ENCODE measurements at places on chromosomes 12 and 14. TPM values are rescaled to one million over a fixed set of nuclear protein-coding genes. Genes with fewer than 3 reads are reported as not detected.

The PXMP2 gene
- 23.9 TPM for polyA plus RNA-seq

The TAS2R20 gene
- not detected for polyA plus RNA-seq

The RNF34 gene
- polyA plus RNA-seq, result 61.3 TPM

The LRR1 gene
- polyA plus RNA-seq, result 11.1 TPM

The PDZRN4 gene
- polyA plus RNA-seq, result not detected

The LRP1 gene
- polyA plus RNA-seq, result 0.38 TPM

The KTN1 gene
- 15.7 TPM for polyA plus RNA-seq

The PRKAB1 gene
- polyA plus RNA-seq, result 59.3 TPM

The PIANP gene
- polyA plus RNA-seq, result 0.61 TPM

The KRT71 gene
- polyA plus RNA-seq, result not detected

DNA sequence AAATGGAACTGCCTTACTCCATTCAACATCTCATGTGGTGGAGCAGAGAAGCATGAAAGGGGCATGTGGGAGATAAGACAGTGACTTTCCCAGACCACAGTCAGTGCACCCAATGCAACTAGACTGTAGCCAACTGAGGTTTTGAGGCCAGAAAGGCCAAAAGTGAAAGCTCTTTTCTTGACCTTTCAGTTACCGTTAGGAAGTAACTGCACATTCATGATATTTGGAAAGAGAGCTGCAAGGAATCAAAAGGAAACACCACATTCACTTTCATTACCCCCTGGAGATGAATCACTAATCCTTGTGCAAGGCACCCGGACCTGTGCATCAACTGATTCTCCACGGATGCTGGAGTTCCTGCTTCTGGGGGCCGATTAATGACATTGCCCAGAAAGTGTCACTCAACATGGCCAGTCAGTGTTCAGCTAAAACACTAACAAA, 72.9 kb upstream of the ELK3 start:
- no peak for DNase-seq

- DNase-seq, result no peak
Measured at GRCh38 chr12:96897421-96897820, 9.6 kb upstream of the NEDD1 start.

DNA sequence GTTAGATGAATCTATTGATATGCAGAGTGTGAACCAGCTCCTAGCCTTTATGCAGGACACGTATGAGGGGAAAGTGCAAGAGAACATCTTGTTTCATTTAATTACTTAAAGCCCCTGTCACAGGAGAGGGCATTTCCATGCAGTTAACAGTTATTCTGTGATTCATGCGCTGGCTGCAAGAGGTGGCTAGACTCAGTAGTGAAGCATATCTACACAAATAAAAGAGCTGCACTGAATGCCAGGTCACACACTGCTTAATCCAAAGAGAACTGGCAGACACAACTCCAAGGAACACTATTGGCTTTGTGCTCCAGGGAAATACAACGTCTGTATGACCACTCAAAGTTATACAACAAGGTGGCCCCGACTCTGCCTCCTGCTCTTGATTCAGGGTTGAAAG, 394.1 kb downstream of the C12orf75 start:
- no peak for DNase-seq

DNA sequence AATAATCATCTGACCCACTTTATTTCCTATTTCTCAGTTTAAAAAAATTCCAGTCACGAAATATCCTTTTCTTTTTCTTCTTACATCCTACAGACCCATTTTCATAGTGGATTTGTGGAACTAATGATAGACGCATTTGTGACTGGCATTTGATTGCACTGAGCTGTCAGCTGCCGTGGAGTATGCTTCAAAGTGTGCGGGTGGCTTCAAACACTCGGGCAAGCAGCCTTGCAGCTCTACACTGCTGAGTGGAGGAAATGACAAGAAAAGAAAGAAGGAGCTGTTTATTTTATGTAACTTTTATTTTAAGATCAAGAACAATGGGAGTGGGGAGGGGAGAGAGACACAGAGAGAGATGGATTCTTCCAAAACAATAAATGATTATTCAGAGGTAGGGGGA, 112.8 kb upstream of the NAP1L1 start:
- DNase-seq, result no peak

DNA sequence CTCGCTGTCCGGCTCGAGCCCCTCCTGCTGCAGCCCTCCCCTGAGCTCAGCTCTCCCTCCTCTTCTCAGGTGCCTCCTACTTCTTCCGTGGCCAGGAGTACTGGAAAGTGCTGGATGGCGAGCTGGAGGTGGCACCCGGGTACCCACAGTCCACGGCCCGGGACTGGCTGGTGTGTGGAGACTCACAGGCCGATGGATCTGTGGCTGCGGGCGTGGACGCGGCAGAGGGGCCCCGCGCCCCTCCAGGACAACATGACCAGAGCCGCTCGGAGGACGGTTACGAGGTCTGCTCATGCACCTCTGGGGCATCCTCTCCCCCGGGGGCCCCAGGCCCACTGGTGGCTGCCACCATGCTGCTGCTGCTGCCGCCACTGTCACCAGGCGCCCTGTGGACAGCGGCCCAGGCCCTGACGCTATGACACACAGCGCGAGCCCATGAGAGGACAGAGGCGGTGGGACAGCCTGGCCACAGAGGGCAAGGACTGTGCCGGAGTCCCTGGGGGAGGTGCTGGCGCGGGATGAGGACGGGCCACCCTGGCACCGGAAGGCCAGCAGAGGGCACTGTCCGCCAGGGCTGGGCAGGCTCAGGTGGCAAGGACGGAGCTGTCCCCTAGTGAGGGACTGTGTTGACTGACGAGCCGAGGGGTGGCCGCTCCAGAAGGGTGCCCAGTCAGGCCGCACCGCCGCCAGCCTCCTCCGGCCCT, 22.8 kb downstream of the MMP17 start:
- DNase-seq, result peak; percentile 12

DNA sequence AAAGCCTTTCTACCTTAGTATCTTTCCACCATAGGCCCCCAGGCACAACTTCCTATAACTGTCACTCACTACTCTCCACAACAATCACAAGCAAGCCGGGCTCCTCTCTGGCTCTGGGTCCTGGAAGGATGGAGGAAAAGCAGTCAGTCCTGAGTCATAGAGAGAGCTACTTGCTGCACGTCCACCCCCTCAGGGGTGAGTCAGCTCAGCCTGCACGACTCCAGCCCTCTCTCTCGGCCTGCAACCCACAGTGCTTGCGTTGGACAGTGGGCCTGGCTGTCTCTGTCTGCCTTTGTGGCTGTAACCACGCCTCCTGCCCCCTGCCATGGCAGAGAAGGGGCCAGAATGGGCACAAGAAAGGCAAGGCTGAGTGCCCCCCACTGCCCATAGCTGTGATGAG, 154.1 kb upstream of the FKBP4 start:
- no peak for DNase-seq

- no peak for DNase-seq
Measured at GRCh38 chr12:8709124-8709830, 11.5 kb downstream of the RIMKLB start.

DNA sequence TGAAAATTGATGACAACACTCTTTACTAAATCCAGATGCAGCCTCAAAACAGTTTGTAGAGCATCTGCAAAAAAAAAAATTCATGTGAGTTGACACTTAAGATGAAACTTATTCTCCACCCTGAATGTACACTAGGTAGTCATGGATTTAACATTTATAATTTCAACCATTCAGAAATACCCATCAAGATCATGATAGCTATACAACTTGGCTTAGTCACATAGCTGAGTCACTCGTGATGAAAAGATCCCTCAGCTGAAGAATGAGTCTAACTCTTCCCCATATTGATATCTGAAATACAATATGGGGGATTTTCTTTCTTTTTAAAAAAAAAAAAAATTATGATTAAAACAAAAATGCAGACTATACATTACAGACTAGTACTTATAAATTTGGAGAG, 104.8 kb upstream of the PLEKHG7 start:
- no peak for DNase-seq

GRCh38 chr12:107369006-107369405, 275.7 kb upstream of the CRY1 start:
- DNase-seq, result peak; percentile 23

- no peak for DNase-seq
Measured at GRCh38 chr14:103867020-103867419, 19.6 kb upstream of the PPP1R13B start.

- no peak for DNase-seq
Measured at GRCh38 chr12:57612711-57613426, 1.6 kb downstream of the ARHGEF25 start.

- no peak for DNase-seq
Measured at GRCh38 chr14:21048638-21049037, 6.5 kb downstream of the RNASE7 start.

DNA sequence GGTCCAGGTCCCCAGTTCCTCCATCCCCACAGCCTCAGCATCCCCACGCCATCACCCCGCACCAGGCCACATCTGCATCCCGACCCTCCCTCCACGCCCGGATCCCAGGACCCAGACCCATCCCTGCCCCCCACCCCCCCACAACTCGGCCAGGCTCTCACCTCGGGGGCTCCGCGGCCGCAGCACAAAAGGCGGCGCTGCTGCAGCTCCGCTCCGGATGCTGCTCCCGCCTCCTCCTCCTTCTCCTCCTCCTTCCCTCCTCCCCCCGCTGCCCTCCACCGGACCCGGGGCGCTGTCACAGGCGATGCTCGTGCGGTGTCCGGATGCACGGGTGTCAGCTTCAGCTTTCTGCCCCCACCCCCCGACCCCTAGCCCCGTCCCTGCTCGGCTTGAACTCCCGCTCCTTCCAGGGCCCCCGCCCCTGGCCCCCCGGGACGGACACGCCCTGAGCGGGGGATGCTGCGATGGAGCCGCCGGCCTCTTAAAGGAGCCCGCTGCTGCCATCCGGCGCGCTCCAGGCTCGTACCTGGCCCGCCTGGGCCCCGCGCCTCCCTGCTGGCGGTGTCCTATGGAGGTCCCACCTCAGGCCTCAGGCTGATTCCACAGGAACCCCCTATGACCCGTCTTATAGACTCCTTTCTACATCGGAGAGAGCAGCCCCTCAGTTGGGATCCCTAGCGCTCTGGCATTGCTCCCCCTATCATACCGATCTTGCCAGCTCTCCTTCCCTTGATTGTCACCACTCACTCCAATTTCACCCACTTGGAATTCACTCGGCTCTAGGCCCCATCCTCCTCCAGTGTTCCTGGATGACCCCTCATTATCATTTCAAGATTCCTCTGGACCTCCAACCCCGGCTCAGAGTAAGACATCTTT, at the start of gene MAP3K12:
MAP3K12 (minus strand) TSS at position 193 of the 876 bp plus-strand sequence. CDS start 12,067 bp downstream, outside the sequence.
- DNase-seq, result peak; percentile 61

DNA sequence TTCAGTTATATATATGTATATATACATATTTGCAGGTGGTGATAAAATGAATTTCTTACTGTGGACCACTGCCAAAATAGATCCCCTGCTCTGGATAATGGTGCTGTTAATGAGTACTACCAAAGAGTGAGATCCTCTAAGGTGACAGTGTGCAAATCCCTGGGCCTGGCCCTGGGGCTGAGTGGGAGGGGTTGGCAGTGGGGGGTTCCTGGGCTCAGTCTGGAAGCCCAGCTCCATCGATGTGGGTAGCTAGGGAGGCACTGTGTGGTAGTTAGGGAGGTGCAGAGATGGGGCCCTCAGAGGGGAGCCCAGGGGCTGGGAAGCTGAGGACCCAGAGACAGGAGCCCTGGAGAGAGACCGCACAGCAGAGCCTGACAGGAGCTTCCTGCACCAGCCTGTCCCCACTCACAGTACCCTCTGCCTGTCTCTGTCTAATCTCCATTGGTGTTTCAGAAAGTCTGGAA, 9.1 kb downstream of the KRT8 start:
- no peak for DNase-seq

DNA sequence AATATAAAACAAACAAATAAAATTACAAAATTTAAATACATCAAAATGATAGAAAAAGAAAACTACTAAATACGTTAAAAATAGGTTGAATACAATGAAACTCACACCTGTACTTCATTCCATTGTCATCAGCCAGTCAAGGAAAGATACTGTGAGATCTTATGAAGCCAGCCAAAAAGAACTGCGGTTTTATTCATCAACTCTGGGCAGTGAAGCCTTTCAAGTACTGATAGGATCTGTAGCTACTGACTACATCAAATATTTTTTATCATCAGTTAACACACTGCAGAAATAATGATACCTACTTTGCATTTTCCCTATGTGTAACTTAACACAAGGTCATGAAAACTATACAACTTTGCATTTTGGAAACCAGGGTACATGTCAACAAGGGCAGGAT, 46.3 kb upstream of the FAR2 start:
- DNase-seq, result peak; percentile 21

DNA sequence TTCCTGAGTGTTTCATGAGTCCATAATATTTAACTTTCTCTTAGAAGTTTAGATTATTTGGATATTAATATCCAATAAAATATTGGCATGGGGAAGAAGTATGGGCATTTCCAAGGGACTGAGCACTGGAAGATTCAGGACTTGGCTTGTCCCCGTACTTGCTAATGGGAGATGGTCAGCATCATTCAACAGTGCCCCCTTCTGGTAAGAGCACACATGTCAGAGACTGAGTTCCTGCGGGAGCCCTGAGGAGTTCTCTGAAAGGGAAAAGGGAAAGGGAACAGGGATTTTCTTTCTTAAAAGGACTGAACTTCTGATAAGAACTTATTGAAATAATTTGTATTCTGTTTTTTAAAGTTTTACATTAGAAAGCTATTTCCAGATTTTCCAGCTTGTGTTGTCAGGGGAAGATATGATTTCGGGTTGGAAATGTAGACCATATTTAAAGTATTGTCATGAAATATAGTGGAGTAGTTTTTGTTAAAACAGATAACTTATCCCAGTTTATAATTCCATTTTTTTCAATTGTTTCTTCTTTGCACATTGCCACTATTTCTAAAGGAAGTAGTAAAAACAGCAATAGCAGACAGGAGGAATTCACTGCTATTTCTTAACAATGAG, 59.8 kb upstream of the C12orf71 start:
- DNase-seq, result peak; percentile 36

DNA sequence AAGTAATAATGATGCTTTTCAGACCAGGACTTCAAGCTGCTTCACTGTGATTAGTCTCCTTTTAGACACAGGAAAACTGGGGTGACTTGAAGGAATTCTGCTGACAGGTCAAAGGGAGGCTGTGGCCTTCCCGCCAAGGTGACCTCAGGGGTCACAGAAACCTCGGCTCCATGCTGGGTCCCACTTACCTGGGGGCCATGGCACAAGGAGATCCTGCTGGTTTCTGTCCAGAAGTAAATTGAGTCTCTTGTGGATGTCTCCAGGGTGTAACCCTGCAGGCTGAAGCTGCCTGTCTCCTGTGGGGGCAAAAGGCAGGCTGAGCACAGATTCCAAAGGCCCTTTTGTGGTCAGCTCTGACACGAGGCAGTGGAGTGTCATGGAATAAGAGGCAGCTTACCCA, 138.7 kb upstream of the MED13L start:
- DNase-seq, result no peak
